ENCODE measurements at places on chromosomes 6 and 20.

DNA sequence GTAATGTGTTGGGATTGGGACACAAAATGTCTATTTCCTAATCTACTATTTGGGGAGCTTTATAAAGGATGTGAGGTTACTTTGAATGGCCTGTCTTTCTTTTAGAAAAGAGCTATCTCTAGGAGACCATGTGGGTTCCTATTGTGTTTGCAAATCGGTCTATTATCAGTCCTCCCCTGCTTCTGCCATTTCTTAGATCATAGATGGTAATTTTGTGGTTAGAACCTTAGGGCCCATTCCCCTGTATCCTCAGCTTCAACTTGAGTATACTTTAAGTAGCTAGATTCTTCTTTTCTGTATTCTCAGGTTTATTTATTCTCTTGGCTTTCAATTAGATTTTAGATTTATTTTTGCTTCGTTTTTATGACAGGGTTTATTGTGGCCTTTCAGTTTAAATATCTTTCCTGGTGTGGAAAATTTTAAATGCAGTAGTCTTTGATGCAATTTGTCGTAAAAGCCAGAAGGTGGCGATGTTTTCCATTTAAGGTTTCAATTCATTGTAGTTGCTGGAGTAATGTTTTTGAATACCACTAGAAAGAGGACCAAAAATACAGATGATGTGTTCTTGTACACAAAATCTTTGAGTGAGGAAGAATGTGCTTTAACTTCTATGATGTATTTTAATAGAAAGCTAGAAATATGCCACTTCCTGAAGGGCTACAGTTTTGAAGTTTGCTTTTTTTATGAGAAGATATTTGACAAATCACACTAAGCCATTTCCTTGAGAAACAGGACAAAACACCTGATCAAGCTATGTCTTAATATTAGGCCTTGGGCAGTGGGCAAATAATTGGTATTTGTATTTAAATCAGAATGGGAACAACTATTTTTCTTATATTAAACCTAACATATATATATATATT is 20.3 kb downstream of the TBPL1 start:
- DNase-seq: peak; percentile 6

DNA sequence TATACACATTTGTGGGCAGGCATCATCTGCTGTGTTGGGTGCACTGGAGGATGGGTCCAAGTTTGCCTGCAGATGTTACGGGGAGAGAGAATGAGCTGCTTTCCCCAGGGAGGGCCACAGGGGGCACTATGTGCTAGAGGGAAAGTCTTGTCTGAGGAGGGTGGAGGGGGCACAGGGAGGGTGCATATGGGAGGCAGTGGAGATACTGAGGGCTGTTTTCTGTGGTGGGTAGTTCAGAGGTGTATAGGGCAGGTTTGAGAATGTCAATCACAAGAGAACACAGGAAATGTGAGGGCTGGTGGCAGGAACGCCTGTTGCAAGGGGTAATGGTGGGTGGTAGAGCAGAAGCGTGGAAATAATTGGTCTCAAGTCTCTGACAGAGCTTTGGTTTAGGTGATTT is 7.7 kb upstream of the PTPRA start:
- DNase-seq: no peak

DNA sequence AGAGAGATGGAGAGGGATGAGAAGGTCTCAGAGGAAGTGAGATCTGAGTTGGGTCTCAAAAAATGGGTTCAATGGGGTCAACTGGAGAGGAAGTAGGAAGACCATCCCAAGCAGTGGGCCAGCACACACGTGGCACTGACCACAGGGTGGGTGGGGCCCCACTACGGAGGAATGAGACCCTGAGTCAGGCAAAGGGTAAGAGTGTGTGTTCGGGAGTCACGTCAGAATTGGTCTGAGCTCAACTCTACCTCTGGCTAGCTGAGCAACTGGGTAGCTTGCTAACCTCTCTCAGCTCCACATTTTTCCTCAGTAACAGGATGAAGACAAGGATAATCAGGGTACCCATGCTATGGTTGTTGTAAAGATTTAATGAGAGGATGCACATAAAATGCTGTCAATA is 79.0 kb downstream of the TRERF1 start:
- no peak for DNase-seq

GRCh38 chr6:134289204-134289575 is 28.7 kb downstream of the SGK1 start:
- DNase-seq: no peak

GRCh38 chr6:119119989-119120388 is 41.5 kb upstream of the FAM184A start:
- DNase-seq: no peak

DNA sequence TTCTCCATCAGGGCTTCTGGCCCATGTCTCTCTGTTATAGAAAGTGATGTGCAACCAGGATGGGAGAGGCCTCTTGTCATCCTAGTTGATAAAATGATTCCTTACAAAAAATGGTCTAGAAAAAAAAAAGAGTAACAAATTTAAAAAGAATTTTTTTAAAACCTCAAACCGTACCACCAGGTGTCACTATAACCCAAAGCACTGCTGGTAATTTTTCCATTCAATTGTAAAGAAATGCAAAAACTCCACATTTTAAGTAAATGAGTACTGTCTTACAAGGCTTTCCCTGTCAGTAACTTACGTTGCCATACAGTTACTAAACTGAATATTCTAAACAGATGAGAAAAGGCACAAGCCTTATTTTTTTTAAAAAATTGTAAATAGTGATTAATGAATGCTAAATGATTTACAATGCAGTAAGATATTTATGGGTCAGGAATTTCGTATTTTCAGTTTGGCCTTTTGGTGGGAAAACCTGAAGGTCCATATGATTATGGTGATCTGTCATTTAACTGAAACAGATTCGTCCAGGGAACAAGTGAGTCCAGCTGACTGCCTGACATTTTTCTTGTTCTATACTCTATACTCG is 95.4 kb downstream of the OGFRL1 start:
- DNase-seq: no peak

- DNase-seq: no peak
Measured at GRCh38 chr20:38635721-38636288, 34.2 kb downstream of the ARHGAP40 start.

GRCh38 chr20:20875716-20876115 is 163.3 kb upstream of the RALGAPA2 start:
- DNase-seq: no peak

- DNase-seq: no peak
Measured at GRCh38 chr6:128511506-128511905, 8.9 kb downstream of the PTPRK start.

GRCh38 chr6:156193381-156193780 is 583.8 kb upstream of the ARID1B start:
- DNase-seq: no peak

- DNase-seq: no peak
Measured at GRCh38 chr6:26016245-26016962, 53.8 kb downstream of the TRIM38 start.

DNA sequence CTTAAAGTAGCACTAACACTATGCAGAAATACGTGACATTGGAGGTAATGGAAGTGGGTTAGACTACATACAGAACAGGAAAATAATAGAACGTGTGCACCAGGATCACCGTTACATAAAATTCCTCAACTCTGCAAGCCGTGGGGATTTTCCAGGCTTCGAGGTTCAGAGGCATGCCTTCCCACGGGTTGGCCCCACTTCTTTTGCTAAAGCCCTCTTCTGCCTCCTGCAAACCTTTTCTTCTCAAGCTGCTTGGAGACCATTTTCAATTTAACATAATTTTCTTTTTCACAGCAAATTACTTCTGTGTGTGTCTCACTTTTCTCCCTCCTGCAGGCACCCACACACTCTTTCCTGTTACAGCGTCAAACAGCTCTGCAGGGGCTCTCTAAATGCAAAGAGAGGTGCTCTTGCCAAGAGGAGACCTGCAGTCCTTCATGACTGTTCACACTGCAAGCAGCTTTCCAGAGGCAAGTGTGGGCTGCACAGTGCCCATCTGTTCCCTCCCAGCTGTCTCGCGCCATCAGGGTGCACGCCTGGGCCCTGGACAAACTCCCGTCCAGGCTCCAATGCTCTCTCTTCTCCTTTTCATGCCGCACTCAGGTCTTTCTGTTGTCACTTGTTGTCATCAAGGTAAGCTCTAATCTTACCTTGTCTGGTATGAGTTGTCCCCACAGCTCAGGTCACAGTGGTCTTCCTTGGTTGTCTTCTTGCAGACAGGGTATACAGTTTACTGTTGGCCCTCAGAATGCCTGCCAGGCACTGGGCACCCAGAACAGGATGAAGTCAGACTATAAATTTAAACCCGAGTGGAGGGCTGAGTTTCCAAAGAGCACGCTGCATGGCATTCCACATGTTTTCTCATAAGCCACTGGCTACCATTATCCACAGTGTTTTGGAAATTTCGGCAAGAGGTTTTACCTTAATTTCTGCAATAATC is 164.8 kb upstream of the GGTLC1 start:
- DNase-seq: no peak

GRCh38 chr6:153328194-153328593 is 197.1 kb upstream of the RGS17 start:
- DNase-seq: no peak

GRCh38 chr20:19176470-19177052 is 35.9 kb upstream of the SLC24A3 start:
- DNase-seq: no peak

DNA sequence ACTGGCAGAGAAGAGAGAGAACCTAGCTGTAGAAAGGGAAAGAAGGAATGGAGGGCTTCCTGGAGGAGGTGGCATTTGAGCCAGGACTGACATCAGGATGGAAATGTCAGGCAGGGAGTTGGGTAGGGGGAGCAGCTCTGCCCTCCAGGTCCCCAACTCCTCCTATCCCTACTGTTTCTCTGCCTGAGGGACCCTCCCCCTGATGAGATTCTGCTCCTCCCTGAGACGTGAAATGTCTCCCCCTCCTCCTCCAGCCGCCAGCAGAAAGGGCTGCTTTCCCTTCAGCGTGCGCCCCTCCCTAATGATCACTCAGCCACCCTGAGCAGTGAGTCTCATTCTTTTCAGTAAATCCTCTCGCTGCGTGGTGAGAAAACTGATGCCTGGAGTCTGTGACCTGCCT is 40.6 kb downstream of the HLA-DPB1 start:
- DNase-seq: no peak

DNA sequence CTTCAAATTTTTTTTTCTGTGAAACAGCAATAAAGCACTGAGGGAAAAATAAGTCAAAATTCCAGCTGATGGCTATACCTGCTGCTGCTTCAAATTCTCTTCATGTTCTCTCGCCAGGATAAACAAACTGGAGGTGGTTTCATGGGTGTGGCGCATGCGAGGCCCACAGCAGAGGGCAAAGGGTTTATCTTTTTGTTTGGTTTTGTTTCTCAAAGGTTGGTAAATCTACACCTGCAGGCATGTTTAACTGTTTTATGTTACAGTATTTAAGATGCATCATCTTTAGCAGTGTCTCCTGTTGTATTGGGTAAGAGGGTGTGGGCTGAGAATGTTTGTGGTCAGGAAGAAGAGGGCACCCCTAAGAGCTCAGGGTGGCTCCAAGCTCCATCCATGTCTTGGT is 342.2 kb downstream of the CDH26 start:
- DNase-seq: no peak

DNA sequence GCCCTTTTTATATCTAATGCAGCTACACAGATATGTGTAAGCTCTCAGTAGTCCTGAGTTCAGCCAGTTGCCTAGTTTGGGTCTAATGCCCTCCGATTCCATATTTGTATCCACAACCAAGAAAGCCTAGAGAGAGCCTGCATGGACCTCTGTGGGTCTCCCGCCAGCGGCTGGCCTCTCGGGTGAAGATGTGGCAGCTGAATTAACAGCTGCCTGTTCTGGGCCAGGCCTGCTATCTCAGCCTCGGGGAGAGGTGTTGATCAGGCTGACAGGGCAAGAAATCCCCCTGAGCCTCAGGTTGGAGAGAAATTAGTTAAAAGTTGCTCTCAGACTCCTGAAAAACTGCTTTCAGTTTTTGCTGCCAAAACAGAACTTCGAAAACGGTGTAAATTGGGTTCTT is 19.8 kb downstream of the PTK7 start:
- peak; percentile 19 for DNase-seq

DNA sequence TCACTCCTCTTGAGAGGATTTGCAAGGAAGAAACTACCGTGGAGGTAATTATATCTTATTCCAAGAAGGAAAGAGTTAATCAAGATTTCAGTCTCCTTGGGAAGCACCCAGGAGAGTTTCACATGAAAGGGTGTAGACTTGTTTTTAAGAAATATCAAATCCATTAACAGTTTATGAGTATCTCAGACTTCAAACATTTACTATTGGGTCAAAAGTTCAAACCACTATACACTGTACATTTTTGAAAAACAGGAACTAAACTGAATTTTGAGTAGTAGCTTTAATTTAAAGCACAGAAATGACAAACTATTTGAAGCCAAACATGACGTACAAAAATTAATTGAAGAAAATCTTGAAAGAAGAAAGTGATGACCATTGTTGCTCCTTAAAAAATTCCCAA is 164.0 kb downstream of the FOXC1 start:
- no peak for DNase-seq

GRCh38 chr6:126118936-126119335 is 132.6 kb downstream of the TRMT11 start:
- DNase-seq: no peak

- no peak for DNase-seq
Measured at GRCh38 chr20:21656308-21657067, 49.0 kb upstream of the PAX1 start.

- DNase-seq: peak; percentile 32
Measured at GRCh38 chr6:125974214-125974866, 12.0 kb upstream of the TRMT11 start.

- no peak for DNase-seq
Measured at GRCh38 chr20:7667194-7667593, 273.1 kb downstream of the HAO1 start.

DNA sequence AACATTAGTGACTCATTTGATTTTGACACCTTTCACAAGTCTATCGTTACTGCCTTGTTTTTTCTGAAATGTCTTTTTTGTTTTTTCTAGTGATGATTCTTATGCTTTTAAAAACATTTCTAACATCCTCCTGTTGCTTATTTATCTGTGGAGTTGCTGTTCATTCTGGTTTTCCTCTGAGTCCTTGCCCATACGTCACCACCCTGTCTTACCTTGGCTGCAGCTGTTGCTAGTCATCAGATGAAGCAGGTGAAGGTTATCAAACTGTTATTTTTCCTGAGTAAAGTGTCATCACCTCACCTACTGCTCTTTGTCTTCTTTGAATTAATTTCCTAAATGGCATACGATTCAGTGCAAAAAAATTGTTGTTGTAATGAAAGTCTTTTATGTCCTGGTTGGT is 376.6 kb downstream of the GRIK2 start:
- DNase-seq: peak; percentile 94

DNA sequence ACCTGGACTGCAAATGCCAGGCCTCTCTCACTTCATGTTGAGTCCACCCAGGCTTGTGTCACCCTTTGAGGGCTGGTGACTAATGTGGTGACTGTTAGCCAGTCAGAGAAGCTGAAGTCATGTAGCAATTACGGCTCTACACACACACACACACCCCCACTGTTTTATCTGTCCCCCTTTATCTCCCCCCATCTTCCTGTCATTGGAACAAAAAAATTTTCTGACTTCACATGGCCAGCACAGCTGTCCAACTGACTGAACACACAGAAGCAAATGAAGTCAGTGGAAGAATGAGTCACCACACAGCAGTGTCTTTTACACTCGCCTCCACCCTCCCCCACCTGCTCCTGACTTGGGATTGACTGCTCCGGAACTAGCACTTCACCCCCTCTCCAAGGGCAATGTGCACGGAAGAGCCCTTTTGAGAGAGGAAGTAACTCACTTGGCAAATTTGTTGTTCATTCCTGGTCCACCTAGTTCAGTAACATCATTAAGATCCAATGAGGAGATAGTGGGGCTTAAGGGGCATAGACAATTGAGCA is 198.0 kb downstream of the RNF144B start:
- DNase-seq: peak; percentile 44

Data from SHP77 (cell line).